ENCODE measurements at places on chromosomes 6 and 20.

DNA sequence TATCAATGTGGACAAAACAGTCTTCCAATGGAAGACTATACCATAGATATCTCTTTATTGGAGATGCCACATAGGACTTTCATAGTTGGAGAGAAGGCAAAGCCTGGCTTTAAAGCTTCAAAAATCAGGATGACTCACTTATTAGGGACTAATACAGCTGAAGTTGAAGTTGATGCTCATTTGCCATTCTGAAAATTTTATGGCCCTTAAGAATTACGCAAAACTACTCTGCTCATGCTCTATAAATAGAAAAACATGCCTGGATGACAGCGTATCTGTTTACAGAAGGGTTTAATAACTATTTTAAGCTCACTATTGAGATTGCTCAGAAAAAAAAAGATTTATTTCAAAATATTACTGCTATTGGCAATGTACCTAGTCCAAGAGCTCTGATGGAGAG lies 155.5 kb upstream of the DST start:
- DNase-seq, result no peak

- no peak for DNase-seq
Observed at GRCh38 chr20:1240549-1240948, 14.7 kb downstream of the RAD21L1 start.

GRCh38 chr6:166929542-166930189 lies 26.7 kb downstream of the RNASET2 start:
- no peak for DNase-seq

DNA sequence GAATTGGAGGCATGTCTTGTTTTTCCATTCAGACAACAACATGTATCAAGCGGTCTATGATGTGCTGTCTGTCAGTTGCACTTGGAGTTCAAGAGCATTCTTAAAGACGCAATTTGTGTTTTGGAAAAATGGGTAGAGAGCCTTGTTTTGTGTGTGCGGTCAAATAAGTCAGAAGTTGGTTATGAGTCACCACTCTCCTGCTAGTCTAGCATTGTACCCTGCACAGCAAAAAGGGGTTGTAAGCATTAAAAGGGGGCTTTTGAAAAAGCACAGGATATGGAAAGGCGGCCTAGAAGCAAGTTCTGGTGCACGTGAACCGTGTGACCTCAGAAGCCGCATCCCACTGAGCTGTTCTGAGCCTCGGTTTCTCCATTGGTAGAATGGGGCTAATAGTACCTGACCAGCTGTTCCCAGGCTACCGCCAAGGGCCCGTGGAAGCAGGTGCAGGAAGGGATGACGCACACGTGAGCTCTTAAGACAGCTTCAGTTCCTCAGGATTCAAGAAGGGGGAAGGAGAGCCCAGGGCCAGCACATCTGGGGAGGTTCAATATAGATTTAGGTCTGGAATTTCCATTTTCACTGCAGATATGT lies 61.6 kb upstream of the SNX9 start:
- no peak for DNase-seq

DNA sequence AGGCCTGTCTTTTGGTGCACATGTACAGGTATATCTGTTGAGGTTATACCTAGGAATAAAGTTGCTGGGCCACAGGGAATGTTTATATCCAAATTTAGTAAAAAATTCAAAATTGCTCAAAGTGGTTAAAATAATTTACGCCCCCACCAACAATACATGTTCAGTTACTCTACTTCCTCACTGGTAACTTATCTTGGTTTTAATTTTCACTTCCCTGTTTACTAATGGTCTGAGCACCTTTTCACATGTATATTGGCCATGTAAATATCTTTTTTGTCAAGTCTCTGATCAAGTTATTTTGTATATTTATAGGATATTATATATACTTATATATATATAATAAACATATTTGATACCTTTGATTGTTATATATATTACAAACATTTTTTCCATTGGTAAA lies 9.7 kb downstream of the PDE7B start:
- no peak for DNase-seq

DNA sequence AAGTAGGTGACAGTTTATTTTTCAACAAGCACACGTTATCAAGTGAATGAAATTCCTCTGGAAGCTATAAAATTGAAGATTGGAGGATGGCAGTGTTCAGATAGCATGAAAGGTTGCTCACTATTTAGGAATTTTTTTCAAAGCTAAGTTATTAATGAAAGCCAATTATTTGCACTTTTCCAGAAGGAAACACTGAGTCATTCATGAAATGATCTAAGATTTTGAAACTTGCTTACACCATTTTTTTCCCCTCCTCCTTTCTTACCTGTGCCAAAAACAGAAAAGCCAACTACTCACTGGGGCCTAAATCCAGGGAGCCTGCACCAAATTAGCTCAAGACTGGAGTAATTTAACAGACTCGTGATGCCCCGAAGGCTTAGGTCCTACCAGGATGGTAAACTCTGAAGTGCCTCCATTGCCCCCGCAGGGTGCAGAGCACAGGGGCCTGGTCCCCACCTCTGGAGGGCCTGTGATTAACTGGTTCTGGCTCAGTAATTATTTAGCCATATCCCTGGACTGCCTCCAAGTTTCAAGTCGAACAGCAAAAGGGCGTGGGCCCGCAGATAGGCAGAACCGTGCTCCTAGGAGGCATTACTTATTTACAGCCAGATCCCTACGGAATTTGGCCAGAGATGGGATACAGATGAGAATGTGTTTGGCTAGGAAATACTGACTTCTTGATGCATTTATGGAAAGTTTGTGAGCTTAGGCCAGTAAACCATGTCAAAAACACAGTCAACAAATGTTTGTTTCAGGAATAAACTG lies 28.0 kb upstream of the ZNF217 start:
- no peak for DNase-seq

DNA sequence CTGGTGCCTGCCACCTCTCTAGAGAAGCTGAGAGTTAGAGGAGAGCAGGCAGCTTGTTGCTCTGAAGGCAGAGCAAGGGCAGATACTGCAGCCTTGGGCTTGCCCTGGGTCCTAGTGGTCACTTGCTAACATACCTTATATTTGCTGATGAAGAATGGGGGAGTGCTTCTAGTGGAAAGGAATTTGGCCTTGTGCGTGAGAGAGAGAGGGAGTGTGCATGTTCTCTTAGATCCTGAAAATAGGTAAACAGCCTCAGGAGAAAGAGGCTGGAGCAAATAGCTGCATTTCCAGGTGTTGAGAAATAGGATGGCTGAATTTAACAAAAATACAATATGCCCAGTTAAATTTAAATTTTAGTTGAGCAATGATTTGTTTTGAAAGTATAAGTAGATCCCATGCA lies 724.5 kb upstream of the FLRT3 start:
- no peak for DNase-seq

GRCh38 chr20:23021541-23021940 lies 13.6 kb upstream of the SSTR4 start:
- no peak for DNase-seq

GRCh38 chr6:42409581-42409980 lies 42.1 kb downstream of the TRERF1 start:
- DNase-seq, result no peak

DNA sequence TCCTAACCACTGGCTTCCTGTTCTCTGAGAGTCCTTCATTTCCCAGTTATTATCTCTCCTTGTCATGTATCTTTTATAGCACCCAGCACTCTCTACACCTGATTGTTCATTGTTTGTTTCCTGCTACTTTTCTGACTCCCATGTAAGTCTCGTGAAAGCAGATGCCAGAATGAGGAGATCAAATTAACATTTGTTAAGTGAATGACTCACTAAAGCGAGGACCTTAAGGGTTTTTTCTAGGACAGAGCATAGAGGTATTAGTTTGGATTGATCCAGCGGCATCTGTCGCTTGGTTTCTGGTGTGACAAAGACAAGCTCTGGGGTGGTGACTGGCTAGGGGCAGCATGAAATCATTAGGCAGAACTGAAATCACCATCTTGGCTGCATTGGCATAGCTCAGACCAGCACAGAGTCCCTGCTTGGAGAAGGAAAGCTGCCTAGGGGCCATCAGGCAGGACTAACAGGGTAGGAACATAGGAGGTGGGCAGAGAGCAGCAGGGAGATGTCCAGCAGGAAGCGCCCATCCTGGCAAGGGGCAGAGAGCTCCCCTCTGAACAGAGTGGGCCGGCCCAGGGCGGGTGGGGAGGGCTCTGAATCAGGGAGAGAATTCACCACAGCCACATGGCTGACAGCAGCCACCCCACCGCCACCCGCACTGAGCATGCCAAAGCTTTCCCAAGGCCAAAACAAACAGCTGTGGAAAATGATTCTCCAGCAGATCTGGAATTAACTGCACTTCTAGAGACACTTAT lies 97.1 kb upstream of the CEP85L start:
- no peak for DNase-seq

DNA sequence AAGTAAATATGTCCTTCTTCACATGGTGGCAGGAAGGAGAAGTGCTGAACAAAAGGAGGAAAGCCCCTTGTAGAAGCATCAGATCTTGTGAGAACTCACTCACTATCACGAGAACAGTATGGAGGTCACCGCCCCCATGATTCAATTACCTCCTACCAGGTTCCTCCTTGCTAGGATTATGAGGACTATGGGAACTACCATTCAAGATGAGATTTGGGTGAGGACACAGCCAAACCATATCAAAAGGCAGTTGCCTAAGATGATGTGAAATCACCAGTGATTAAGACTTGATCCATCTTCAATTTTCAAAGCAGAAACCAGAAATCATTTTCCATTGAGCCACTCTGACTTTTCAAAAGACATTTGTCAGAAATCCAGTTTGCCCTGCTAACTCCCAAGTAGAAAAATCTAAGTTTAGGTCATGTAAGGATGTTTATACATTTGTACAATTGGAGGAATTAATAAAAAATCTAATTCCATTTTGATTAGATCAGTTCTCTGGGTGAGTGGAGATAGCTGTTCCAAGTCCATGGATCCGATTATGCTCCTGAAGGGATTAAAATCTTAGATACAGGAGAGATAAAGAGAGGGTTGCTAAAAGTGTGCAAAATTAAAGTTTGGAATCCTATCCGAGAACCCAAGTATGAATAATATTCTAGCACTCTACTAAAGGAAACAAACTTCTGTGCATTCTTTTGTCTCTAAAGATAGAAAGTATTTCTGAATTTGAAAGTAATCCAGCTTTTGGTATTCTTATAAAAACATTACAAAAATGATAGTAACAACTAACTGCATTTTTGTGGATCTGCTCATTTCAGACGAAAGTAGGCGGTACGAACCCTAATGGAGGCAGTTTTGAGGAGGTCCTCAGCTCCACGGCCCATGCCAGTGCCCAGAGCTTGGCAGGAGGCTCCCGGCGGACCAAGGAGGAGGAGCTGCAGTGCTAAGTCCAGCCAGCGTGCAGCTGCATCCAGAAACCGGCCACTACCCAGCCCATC lies 39.5 kb downstream of the HDDC2 start:
- DNase-seq, result no peak

All from stimulated activated CD4-positive, alpha-beta T cell treated with anti-CD3 and anti-CD28 coated beads, Interleukin-12 subunit alpha, Interleukin-12 subunit beta, amount 100 ng/mL, for 24 hours (primary cell).